Stimulated activated CD4-positive, alpha-beta T cell treated with anti-CD3 and anti-CD28 coated beads, TNF-alpha, amount 100 ng/mL, for 24 hours (primary cell): ENCODE measurements at places on chromosomes 1 and 21.

DNA sequence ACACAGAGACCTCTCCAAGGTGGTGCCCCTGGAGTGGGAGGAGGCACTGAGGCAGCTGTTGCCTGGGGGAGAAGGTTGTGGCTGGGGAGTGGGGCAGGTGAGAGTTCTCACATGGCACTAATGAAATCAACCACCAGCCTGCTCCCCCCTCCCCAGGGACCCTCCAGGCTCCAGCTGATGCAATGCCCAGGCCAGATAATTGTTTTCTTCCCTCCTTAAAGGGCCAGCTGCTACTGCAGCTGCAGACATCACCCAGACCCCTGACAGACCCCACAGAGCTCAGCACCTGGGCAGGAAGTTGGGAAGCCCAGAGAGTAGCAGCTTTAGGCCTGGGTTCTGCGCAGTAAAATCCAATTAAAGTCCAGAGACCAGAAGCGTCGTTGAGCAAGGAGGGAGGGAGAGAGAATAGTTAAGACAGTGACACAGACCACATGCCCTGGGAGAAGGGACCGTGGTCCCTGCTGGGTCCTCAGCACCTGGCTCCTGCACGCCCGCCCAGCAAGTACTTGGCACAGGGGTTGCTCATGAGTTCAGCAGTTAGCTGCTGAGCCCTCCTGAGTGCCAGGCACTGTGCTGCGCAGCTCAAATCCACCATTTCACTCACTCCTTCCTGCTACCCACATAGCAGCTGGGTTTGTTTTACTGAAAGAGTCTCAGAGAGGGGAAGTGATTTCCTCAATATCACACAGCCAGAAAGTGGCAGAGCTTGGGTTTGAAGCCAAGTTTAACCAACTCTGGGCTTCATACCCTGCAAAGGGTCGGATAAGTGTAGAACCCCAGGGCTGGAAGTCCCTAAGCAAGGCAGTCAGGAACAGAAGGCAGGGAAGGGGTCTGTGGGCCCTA is 1.9 kb downstream of the RIMS3 start:
- no peak for DNase-seq

- no peak for DNase-seq
Observed at GRCh38 chr21:31030367-31031106, 7.7 kb downstream of the KRTAP19-8 start.

DNA sequence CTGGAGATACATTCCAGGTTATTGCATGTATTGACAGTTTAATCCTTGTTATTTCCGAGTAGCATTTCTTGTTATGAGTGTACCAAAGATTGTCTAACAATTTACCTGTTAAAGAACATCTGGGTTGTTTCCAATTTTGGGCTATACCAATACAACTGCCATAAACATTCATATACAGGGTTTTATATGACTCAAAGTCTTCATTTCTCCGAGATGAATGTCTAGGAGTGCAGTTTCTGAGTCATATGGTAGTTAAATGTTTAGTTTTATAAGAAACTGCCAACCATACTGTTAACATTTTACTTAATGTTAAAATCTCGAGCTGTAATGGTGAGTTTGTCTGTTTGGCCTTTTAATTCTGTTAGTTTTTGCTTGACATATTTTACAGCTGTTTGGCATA is 10.0 kb downstream of the RAB4A start:
- no peak for DNase-seq

- no peak for DNase-seq
Observed at GRCh38 chr1:27594564-27595510, 9.1 kb downstream of the AHDC1 start.

GRCh38 chr1:36396359-36396758 is 1.3 kb downstream of the LSM10 start:
- DNase-seq = no peak

- DNase-seq = peak; percentile 12
Observed at GRCh38 chr1:11273595-11274234, 717 bp downstream of the UBIAD1 start.

- DNase-seq = no peak
Observed at GRCh38 chr1:203073469-203073868, 12.3 kb downstream of the MYOG start.

- DNase-seq = peak; percentile 36
Observed at GRCh38 chr1:8987881-8988617, 38.2 kb downstream of the SLC2A7 start.

DNA sequence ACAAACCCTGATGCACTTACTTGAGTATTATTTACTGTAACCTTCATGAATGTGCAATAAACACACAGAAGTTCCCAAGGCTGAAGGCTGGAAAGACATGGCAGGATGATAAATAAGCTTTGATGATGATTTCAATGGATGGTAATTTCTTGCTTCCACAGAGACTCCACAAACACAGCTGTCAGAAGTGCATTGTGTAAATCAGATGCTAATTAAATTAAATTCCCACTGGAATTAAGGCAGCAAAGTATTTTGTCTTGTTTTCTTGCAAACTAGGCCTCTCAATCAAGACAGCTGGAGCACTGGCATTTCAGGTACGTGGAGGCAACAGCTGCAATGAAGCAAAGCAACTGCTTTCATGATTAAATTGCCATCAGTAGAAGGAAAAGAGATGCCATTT is 24.1 kb downstream of the FAM177B start:
- no peak for DNase-seq
